ENCODE measurements at places on chromosomes 12 and 14. TPM values are rescaled to one million over a fixed set of nuclear protein-coding genes. Genes with fewer than 3 reads are reported as not detected.

Gene OTOGL
- 1.3 TPM for total RNA-seq

- no peak for DNase-seq
- no peaks in the 10 kb centered on the region for H3K27me3 ChIP-seq
Measured at GRCh38 chr14:75289840-75290388, 11.3 kb downstream of the FOS start.

DNA sequence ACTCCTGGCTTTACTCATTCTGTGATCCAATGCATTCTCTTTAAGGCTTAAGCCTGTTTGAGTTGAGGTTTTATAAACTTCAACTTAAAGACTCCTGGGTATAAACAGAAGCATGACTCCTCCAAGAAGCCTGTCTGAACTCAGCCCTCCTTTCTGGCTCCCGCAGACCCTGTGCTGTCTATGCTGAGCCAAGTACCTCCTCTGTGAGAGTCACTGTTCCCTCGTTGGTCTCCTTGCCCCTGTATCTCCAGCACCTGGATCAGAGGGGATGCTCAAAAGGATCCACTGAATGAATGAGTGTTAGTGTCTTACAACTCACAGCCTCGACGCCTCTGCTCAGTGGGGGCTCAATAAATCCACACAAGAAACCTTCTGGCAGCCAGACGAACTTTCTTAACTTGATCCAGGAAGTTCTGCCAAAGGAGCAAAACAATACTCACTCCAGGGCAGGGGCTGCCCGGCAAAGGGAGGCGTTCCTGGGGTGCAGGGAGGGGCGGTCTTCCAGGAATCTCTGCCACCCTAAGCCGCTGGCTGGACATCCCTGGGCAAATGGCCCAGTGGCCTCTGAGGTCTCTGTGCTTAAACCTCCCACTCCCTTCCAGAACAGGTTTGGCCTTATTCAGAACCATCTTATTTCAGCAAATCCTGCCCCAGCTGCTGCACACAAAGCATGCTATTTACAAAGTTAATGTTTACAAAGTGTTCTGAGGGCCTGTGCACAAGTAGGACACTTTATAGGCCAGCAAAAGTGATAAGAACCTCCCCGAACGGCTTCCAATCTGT, 32.9 kb downstream of the MAP1LC3B2 start:
- H3K27ac ChIP-seq = no peak overlapping the region
- no peaks in the 10 kb centered on the region for H3K27me3 ChIP-seq
- peaks cover 7% of the 10 kb centered on the region for H3K4me1 ChIP-seq

DNA sequence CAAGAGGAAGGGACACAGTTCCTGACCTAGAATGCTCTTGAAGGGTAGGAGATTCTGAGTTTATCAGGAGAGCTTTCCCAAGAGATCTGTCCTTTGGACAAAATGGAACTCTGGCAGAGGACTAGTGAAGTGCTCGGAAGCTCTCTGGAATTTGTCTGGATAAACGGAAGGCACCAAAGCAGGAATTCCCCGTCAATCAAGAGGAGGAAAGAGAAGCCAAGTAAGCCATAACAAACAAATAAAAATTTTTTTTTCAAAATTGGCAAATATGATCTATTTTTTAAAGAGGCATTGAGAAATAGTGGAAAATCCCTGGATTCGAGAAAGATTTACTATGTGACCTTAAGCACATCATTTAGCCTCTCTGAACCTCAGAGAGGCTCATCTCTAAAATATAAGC, 99.2 kb downstream of the GRIN2B start:
- no peak overlapping the region for H3K27ac ChIP-seq
- DNase-seq = no peak
- H3K27me3 ChIP-seq = no peaks in the 10 kb centered on the region
- H3K4me3 ChIP-seq = no peak overlapping the region

DNA sequence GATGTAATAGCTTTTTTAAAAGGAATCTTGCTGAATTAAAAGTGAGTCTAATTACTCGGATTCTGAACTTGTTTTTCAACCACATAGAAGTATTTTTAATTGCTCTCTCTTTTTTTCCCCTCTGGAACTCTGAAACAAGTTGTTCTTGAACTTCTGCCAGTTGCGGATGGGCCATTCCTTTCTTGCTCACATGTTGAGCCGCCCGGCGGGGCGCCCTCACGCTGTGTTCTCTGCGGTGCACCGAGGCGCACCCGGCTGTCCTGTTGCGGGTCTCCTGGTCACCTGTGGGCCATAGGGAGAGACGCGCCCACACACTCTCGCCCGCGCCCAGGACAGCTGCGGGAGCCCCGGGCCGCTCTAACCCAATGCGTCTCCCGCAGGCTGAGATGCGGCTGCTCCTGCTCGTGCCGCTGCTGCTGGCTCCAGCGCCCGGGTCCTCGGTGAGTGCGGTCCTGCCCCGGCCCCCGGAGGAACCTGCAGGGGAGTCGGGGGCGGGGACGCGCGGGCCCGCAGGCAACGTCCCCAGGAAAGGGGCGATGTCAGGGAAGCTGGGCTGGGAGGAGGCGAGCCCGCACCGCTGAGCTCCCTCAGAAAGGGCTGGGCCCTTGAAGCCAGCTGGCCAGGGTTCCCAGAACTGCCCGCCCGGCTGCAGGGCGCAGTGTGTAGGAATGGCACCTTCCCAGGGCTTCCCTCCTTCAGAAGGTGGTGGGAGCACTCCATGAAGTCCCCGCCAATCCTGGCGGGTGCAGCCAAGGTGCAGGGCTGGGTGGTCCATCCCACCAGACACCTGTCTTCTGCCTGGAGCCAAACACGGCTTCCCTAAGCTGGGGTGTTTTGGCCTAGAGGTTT, 2.3 kb downstream of the PAPLN start:
- H3K4me1 ChIP-seq = peaks cover 20% of the 10 kb centered on the region
- H3K27me3 ChIP-seq = peaks cover 33% of the 10 kb centered on the region
- no peaks in the 10 kb centered on the region for H3K36me3 ChIP-seq

DNA sequence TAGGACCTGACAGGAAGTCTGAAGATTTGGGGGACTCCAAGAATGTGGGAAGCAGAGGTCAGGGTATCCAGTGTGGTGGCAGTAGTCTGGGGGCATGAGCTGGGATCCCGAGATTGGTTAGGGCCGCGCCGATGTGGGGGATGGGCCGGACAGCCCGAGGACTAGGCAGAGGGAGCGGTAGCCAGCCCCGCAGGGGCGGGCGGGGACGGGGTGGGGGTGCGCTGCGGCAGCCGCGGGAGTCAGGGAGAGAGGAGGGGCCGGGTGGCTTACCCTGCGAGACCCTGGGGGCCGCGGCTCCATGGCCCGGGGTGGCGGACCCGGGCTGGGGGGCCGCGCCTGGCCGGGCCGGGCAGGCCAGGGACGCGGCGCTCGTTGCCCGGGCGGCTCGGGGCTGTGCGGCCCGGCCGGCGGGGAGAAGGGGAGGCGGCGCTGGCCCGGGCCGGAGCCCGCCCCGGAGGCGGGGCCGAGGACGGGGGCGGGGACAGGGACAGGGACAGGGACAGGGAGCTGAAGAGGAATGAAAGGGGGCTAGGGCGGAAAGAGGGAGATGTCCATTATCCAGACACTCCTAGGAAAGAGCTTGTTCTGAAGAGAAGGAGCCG, 5.6 kb downstream of the ZNF385A start:
- peak; percentile 77 for DNase-seq
- H3K27me3 ChIP-seq = no peaks in the 10 kb centered on the region
- no peaks in the 10 kb centered on the region for H3K36me3 ChIP-seq
